Neuronal stem cell (in vitro differentiated cells): ENCODE measurements at places on chromosomes 13 and 19.

GRCh38 chr13:67076378-67076777, 153.8 kb downstream of the PCDH9 start:
- DNase-seq, result no peak

- no peak for DNase-seq
Measured at GRCh38 chr19:51365211-51365964, 800 bp downstream of the ETFB start.

GRCh38 chr19:55406826-55407549, 600 bp downstream of the UBE2S start:
- DNase-seq, result no peak

- no peak for DNase-seq
Measured at GRCh38 chr13:27264181-27264580, 6.4 kb upstream of the RASL11A start.

GRCh38 chr13:106532111-106532929, 3.1 kb downstream of the EFNB2 start:
- DNase-seq, result no peak

- DNase-seq, result no peak
Measured at GRCh38 chr19:19409631-19410030, 4.2 kb downstream of the GATAD2A start.

- no peak for DNase-seq
Measured at GRCh38 chr13:44300895-44301638, 72.6 kb upstream of the SERP2 start.

DNA sequence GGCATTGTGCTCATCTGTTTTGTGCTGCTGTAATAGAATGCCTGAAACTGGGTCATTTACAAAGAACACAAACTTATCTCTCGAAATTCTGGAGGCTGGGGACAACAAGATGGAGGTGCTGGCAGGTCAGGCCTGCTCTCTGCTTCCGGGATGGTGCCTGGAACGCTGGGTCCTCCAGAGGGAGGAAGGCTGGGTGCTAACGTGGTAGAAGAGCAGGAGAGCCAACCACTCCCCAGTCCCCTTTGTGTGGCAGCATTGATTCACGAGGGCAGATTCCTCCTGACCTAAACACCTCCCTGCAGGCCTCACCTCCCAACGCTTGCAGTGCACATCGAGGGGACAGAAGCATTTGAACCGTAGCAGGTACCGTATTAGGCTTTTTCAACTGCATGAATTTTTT, 34.1 kb upstream of the TFDP1 start:
- no peak for DNase-seq
